ENCODE measurements at places on chromosomes 6 and 20. TPM values are rescaled to one million over a fixed set of nuclear protein-coding genes. Genes with fewer than 3 reads are reported as not detected.

Gene STMND1
- not detected for total RNA-seq

Gene TCP11
- total RNA-seq = not detected

Gene GSTA2
- total RNA-seq = not detected

Gene SASH1
- total RNA-seq = 9.0 TPM

Gene BPI
- not detected for total RNA-seq

Gene DSTN
- total RNA-seq = 149 TPM

Gene JARID2
- 29.2 TPM for total RNA-seq

GRCh38 chr20:61556673-61557072 is 304.6 kb downstream of the CDH4 start:
- DNase-seq = no peak

DNA sequence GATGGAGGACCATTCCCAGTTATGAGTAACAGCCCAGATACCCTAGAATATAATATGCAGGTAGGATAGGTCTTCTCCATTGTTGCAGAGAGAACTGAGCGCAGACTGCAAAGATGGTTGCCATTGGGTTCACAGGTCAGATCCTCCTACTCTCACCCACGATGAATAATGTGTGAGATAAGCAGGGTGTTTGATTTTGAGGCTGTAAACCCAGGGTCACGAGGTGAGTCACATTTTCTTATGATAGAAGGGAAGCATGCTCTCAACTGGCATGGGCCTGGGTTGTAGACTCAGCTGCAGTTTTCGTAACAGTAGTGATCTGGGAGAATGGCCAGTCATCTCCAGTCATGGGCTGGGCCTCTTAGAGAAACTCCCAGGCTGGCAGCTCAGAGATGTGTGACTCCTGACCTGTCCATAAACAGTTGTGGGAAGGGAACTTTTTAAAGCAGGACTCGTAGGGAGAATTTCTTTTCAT is 74.2 kb downstream of the CD164 start:
- DNase-seq = peak; percentile 95

DNA sequence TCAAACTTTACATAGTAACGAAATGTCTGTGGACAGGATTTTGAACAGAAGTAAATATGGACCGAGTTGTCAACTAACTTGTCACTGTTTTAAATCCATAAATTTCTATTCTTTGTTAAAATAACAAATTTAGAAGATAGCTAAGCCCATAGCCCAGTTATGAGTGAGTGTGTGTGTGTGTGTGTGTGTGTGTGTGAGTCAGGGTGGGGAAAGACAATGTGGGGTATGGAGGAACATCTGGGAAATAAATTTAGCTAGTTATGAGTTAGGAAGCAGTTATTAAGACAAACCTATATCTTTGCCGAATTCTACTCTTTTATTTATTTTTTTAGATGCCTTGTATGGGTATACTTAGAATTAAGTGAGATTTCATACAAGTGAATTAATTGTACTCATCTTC is 9.0 kb downstream of the TPBG start:
- DNase-seq = no peak

GRCh38 chr6:7589949-7590917 is at the start of gene SNRNP48:
Gene SNRNP48, plus strand, starts transcription at chr6:7590198. Its CDS starts 60 bp downstream, at chr6:7590258.
- peak; percentile 82 for DNase-seq

DNA sequence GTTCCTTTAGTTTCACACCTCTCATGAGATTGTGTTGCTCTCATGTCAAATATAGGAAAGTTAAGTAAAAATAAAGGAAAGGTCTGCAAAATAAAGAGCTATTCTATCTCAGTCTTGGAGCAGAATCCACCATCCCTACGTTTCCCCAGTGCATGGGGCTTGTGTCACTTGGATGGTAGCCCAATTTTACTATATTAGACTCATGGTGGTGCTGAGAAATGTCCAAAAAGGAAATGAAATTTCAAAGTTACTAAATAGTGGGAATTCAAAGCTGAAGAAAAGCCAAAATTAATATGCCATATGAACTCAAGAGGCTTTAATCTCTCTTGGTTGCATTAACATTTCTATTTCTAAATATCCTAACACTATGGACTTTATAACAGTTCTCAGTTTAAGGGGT is 1283.3 kb upstream of the GJE1 start:
- DNase-seq = no peak

GRCh38 chr20:58889334-58889760 is 36.8 kb downstream of the GNAS start:
- no peak for DNase-seq

- DNase-seq = no peak
Observed at GRCh38 chr6:144630857-144631256, 345.7 kb downstream of the UTRN start.

- DNase-seq = no peak
Observed at GRCh38 chr6:150897400-150897943, 32.0 kb downstream of the MTHFD1L start.

DNA sequence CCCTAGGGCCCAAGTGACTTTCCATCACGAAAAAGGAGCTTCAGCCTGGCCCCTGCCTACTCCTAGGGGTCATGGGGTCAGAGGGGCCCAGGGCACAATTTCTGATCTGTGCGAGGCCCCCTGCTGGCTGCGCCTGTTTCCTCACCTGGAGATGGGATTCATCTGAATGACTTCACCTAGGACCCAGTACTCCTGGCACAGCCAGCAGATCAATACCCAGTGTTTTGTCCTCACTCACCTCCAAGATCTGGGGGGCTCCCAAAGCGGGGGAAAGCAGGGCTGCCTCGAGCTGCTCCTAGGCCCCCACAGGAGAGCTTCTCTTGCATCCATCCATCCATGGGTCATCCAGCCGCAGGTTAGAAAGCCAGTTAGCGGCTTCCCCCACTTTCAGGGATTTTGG is 33.8 kb downstream of the CD40 start:
- no peak for DNase-seq

DNA sequence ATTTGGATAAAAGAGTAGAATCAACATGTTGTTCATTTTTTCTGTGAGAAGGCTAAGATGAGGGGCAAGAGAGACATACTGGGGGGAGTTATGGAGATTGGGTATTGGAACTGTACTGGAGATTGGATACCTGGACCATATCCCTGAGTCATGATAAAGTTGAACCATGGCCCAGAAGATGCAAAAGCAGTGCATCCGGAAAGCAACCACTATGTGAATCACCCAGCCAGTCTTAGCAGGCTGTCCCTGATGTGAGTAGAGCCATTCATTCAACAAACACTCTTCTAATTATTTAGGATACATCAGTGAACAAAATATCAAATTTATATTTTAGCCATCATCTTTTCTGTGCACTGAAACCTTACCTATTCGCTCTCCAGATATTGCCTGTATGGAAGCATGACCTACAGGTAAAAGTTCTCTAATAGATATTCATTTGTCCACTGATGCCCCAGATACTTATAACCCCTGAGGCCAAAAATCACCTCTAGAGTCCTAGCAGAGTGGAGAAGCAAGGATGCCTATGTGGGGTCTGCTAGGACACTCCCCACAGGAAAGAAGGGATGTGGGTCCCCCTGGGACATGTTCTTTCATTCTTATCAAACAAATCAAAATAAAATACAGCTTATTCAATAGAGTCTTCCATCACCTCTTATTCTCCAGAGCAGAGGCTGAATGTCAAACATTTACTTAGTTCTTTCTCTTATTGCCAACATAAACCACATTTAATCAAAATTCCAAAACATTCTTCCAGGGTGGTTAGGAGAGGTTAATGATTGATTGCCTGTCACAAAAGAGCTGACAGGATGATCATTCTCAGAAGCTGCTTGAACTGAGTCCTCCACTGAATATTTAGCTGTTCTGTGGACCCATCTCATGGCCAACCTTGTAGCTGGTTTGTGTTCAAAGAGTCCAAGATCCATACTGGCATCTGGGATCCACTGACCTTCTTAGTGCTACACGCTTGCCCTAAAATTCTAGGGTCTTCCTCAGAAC is 37.0 kb upstream of the PKHD1 start:
- DNase-seq = no peak

GRCh38 chr20:25258476-25258805 is 10.6 kb downstream of the PYGB start:
- DNase-seq = no peak

- DNase-seq = no peak
Observed at GRCh38 chr6:83633149-83633548, 75.8 kb downstream of the SNAP91 start.

GRCh38 chr6:141541581-141542324 is 591.0 kb upstream of the GJE1 start:
- no peak for DNase-seq

- peak; percentile 26 for DNase-seq
Observed at GRCh38 chr20:46057856-46058598, 29.0 kb downstream of the SLC12A5 start.

DNA sequence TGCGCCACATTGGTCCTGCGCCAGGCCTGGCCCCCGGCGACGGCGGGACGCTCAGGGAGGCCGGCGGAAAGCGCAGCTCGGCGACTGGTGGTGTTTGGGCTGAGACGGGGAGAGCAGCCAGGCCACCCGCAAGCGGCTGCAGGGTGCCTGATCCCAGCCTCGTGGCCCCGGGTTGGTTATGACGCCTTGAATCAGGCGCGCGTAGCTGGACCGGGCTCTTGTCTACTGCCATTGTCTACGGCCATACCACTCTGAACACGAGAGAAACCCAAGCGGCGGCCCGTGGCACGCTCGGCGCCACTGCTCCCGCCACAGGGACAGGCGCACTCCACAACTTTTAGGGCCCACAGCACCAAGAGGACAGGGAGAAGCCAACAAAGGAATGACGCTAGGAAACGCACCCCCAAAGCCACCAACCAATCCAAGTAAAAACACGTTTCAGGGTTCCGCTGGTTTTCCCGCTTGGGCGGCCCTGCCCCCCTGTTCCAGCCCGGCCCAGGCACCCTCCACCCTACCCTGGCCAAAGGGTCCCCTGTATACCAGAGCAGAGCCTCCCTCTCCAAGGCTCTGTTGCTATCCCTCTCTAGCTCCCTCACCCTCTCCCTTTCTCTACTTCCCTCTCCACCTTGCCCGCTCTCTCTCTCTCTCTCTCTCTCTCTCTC is 1849.3 kb upstream of the DEFB115 start:
- DNase-seq = no peak

GRCh38 chr6:170236131-170236836 is 54.6 kb downstream of the DLL1 start:
- no peak for DNase-seq

DNA sequence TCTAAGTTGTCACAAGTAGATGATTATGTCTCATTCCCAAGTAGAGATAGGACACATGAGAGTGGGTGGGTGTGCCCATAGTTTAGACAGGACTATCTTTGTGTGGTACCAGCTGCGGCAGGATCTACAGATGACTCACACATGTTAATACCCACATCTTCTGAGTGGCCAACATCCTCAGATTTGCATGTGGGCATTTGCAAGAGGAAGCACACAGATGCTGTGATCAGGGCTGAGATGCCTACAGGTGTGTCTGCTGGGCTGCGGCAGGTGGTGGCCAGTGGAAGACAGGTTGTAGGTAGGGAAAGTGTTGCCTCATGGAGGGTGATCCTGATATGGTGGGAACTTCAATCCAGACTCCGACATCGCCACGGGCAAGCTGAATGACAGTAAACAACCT is 50.8 kb downstream of the UTRN start:
- DNase-seq = peak; percentile 66

- DNase-seq = peak; percentile 26
Observed at GRCh38 chr20:52958211-52958610, 13.9 kb upstream of the TSHZ2 start.

DNA sequence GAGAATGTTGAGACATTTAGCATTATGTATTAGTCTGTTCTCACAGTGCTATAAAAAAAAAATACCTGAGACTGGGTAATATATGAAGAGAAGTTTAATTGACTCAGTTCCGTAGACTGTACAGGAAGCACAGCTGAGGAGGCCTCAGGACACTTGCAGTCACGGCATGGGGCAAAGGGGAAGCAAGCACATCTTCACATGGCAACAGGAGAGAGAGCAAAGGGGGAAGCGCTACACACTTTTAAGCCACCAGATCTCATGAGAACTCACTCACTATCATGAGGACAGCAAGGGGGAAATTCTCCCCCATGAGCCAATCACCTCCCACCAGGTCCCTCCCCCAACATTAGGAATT is 26.8 kb upstream of the TFAP2A start:
- no peak for DNase-seq

DNA sequence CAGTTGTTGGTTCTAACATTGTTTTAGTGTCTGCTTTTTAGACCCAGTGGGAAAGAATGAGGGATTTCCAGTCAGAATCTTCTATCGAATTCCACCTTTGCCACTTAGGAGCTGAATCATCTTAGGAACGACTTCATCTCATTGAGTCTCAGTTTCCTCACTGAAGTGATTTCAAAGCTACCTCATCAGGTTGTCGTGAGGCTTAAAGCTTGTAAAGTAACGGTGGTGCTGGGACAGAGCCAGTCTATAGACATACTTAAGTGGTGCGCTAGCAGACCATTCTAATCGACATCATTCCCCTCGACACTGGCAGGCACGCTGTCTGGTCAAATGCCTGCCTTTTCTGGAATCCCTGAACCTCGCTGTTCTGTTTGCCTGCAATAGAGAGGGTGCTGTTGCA is 55.5 kb downstream of the TMEM170B start:
- no peak for DNase-seq

GRCh38 chr6:50819466-50819903 is 814 bp downstream of the TFAP2B start:
- no peak for DNase-seq

DNA sequence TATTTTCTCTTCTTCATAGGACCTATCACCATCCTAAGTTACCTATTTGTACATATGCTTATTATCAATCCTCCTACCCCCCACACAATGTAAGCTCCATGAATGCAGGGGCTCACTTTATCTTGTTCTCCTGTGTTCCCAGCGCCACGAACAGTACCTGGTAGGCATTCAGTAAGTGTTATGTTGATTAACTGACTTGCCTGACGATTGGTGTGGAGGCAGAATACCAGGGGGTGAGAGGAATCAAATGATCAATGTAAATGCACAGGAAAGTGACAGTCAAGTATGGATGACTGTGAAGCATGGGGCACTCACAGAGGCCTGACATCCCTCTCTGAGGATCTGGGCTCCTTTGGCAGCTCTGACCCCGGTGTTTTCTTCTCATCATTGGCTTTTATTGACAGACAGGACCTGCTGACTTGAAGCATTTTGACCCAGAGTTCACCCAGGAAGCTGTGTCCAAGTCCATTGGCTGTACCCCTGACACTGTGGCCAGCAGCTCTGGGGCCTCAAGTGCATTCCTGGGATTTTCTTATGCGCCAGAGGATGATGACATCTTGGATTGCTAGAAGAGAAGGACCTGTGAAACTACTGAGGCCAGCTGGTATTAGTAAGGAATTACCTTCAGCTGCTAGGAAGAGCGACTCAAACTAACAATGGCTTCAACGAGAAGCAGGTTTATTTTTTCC is 6.1 kb upstream of the IFT52 start:
- DNase-seq = no peak

- DNase-seq = peak; percentile 93
Observed at GRCh38 chr6:150813319-150813992, 52.0 kb upstream of the MTHFD1L start.

DNA sequence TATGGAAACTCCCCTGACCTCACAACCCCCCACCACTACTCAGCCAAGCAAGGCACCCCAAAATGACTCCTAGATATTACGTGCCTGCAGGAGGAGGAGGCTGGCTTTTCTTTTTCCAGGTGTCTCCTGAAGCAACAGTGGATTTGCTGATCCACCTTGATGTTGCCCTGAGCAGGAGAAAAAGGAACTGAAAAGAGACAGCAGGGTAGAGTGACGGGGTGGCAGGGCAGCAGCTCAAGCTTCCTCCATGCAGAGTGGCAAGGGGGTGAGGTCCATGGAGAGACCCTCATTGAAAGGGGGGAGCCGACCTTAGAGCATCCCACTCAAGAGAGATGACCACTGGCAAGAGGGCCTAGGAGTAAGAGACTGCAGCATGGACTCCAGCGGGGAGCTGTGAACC is 112.0 kb upstream of the SIRPA start:
- DNase-seq = no peak

- DNase-seq = no peak
Observed at GRCh38 chr6:27757307-27757706, 154.9 kb downstream of the OR2B2 start.

- DNase-seq = no peak
Observed at GRCh38 chr20:62524505-62524911, 48.7 kb upstream of the GATA5 start.

All from bronchial epithelial cell (primary cell).